ENCODE measurements at places on chromosomes 1 and 21.

GRCh38 chr1:218933513-218933912 lies 240.2 kb upstream of the LYPLAL1 start:
- DNase-seq = no peak

DNA sequence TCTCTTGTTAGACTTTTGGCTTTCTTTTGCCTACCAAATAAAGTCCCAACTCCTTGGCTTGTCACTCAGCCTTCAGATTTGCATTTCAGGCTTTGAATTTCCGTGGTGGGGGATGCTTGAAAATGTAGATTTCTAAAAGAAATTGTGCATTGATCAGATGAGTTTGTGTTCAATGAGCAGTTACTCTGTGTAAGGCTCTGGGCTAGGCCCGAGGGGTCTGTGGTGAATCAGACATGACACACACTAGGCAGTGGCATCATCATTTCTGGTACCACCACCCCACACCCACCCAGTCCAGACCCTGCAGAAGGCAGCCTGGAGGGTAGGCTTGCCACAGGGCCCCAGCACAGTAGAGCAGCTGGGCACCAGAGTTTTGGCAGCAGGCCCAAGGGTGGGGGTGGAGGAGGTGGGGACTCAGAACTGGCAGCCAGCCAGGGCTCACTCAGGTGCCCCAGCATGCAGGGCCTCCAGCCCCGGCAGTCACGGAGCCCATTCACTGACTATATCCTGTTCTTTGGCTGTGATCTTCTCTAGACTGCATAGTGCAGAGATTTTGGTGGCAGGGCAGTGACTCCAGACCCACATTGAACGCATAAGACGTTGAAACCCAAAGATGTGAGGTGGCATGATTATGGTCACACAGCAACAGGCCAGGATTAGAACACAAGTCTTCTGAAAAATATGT lies 97.2 kb upstream of the ARTN start:
- peak; percentile 35 for DNase-seq

- DNase-seq = no peak
Measured at GRCh38 chr1:56313560-56313959, 265.8 kb downstream of the PLPP3 start.

DNA sequence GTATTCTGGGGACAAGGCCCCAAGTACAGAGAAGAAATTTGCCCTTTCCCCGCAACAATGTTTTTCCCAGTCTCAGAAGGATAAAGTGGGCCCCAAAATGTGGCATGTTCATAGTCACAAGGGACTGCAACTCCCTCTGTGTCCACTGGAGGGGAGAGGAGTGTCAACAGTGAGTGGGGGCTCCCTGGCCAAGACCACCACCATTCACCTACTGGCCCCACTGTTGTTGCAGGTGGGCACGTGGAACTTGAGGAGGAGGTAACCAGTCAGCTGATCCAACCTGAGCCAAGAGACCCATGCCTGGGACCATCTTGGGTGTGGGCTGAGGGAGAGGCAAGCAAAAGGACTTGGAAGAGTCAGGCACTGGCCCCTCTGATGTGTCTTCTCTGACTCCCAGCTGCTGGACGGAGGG lies 777 bp downstream of the NUDT17 start:
- DNase-seq = peak; percentile 75

DNA sequence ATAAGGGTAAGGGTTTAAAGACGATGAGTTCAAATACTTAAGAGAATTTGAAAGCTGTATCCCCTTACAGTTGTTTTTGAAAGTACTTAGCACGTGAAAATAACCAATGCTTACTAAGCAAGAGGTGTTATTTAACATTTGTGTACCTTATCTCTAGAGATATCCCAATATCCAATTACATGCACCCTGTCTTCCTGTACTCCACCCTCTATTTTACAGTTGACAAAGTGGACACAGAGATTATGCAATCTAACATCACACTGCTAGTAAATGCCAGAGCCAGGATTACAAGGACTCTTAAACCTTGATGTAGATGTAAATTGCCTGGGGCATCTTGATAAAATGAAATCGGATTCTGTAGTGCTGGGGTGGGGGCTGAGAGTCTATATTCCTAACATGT lies 72.0 kb downstream of the GDAP2 start:
- no peak for DNase-seq

DNA sequence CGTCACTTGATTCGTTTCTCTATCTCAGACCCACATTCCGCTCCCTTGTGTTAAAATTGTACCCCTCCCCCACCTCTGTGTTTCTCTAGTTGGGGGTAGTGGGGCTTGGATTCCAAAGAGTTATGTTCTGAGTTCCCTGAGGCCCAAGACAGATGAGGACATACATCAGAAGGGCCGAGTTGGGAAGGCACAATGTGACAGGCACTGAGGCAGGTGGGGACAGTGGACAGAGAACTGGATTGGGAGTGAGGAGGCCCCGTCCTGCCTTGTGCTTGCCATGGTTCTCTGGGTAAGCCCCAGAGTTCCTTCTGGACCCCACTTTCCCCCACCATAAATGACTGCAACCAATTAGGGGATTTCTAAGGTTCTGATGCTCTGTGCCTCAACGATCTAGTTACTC lies 80.5 kb upstream of the ETV3 start:
- no peak for DNase-seq

DNA sequence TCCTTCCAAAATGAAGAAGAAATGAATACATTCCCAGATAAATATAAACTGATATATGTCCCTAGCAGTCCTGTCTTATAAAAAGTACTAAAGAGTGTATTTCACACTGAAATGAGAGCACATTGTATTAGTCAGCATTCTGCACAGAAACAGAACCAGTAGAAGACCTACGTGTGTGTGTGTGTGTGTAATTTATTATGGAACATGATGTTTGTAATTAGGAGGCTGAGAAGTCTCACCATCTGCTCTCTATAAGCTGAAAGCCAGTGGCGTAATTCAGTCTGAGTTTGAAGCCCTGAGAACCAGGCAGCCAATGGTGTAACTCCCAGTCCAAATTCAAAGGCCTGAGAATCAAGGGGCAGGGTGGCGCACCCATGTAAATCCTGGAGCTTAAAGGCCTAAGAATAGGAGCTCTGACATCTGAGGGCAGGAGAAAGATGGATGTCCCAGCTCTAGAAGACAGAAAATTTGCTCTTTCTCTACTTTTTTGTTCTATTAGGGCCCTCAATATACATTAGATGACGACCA lies 146.5 kb upstream of the LYPLAL1 start:
- DNase-seq = no peak

- DNase-seq = no peak
Measured at GRCh38 chr1:12245116-12245515, 15.3 kb downstream of the VPS13D start.

DNA sequence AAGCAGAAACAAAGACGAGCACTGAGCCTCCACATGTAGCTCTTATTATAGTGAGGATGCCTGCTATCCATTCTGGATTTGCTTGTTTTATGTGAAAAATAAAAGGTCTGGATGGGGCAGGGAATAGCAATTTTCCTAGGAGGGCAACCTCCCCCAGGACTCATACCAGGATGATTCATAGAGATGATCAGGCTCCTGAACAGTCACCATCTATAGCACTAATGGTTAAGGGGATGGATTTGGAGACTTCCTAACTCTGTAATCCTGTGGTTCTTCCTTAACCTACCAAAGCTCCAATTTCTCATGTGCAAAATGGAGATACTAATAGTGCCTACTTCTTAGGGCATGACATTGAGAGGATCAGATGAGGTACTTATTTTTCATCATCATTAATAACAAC lies 34.5 kb upstream of the CD58 start:
- DNase-seq = no peak

- DNase-seq = no peak
Measured at GRCh38 chr1:48581270-48581669, 109.3 kb upstream of the SPATA6 start.

DNA sequence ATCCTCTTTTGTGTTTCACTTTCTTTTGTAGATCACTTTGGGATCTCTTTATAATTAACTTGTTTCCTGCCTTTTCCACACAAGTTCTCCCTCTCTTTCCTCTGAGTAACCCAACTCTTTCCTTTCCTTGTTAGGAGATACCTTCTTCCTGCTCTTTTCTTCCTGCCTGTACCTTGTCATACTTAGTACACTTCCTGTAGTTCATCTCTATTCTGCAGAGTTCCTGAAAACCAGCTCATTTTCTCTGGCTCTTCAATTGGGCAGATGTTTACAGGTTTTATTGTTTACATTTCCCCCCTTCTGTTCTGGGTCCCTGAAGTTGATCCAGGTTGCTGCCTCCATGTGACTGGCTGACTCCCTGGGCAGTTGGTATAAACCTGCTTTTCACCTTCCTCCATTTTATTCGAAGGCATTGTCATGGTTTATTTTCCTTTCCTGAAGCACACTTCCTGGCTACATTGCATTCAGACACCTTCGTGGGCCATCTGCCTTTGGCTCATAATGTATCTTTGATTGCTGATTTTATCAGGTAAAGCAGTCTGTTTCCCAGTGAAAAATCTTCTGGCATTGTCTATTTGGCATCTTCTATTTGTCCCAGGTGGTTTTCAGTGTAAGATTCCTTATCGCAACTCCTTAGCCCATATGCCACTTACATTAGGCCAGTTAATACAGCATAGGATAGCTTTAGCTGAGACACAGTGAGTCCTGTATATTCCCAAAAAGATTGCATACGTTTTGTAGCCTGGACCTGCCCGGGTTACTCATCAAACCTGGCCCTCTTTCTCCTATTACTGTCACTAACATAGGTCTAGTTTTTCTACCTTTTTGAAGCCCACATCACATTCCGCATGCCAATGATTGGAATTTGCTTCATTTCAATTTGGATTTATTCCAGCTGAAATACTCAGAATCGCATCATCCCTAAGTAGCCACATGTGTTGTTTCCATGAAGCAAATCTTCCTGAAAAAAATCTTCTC lies 15.4 kb downstream of the CTH start:
- DNase-seq = no peak

GRCh38 chr1:229374485-229374884 lies 31.6 kb upstream of the CCSAP start:
- DNase-seq = no peak

DNA sequence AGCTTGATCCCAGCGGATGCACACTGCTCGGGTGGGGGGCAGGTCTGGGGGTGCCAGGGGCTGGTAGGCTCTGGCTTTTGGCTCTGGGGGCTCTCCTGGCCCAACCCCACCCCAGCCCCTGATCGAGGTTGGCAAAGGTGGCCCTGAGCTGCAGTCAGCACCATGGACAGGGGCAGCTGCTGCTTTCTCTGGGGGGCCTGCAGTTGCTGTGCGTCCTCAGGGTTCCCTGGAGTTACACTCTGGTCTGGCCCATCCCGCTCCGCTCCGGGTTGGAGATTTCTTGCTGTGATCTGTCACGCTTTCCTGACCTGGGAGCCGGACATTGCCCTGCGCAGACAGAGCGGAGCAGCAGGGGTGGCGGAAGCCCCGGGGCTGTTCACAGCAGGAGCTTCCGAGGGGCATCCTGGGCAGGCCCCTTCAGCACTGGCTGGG lies 8.0 kb upstream of the PLCH2 start:
- DNase-seq = peak; percentile 69

- no peak for DNase-seq
Measured at GRCh38 chr1:218472885-218473284, 127.7 kb downstream of the TGFB2 start.
